ENCODE measurements at places on chromosomes 6 and 20.

- DNase-seq: no peak
Measured at GRCh38 chr6:35312807-35313206, 15.2 kb downstream of the DEF6 start.

- DNase-seq: no peak
Measured at GRCh38 chr6:125444006-125444923, 142.5 kb upstream of the HDDC2 start.

DNA sequence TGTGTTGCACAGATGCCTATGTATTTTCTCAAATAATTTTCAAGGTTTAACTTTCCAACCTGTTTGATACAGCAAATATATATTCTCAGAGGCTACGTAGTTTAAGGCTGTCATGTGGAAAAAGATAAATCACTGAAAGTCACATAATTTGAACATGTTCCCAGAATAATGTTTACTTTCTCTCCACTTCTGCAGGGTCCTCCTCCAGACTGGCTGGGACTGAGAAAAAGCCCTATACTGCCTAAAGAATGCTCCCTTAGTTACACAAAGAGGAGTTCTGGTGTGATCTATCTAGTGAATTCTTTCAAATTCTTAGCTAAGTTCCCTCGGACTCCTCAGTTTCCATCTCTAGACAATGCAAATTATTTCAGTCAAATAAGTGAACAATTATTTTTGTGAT, 411.0 kb downstream of the C6orf118 start:
- DNase-seq: no peak

- DNase-seq: peak; percentile 40
Measured at GRCh38 chr20:40532103-40532502, 156.9 kb downstream of the MAFB start.

DNA sequence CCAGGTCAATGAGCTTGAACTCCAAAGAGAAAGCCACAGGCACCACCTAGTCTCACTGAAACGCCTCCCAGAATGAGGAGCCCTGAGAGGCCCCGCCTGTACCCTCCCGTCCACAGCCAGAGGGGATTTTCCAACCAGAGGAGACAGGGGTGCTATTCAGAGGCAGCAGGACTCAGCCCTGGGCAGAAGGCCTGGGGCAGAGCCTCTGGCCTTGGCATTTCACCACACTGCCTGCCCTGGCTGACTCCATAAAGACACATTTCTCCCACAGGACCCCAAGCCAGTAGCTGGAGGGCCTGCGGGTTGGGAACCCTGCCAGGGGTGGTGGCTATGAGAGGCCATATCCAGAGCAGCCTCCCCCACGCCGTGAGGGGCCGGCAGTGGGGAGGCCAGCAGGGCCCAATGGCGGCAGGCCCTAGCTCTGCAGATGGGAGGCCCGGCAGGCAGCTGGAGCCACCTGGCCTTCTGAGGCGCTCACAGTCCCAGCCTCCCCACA, 159.3 kb downstream of the PREX1 start:
- no peak for DNase-seq

DNA sequence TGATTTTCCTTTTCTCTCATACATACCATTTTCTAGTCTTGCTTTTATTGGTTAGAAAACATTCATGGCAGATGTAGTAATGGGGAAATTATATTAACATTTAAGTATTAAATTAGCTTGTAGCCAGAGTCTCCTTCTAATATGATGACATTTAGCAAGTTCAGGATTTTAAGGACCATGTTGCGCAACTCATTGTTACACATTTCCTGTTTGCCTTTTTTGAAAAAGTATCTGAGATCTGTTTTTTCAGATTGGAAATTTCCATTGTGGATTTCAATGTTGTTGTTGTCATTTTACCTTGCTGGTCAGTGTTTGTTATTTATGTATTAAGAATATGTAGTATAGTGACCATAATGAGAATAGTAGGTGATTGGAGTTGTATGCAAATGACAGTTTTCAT, 38.7 kb downstream of the CDKAL1 start:
- DNase-seq: no peak

DNA sequence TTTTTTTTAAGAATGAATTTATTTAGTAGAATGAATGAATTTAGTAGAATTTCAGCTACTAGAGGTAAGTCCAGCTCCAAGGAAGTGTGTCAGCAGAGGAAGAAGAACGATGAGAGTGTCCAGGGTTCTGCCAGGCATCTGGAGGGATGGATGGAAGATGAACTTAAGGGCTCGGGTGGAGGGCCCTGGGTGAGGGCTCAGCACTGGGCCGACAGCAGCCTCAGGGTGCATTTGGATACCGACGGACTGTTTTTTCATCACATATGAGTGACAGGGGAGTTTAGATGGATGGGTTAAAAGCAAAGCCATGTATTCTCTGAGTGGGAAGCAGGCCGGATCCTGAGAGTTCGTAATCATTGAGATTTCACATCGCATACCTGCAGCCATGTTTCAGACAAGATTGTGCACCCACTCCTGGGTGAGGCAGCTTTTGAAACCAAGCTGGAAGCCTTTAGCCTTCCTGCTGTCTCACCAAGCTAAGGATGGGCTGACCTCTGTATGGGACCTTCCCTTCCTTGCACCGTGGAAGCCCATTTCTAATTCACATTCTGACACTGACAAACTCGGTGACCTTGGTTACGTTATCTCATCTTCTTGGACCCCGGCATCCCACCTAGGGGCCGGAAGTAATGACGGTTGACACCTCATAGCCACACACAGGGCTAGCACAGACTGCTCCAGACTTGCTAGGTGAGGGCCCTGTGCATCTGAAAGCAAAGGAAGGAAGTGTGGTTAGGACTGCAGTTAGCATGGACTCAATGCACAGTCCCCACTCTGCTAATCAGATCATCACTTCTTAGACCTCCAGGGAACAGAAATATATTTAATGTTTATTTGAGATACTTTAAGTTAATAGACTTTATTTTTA, 228.5 kb downstream of the SLC24A3 start:
- no peak for DNase-seq

DNA sequence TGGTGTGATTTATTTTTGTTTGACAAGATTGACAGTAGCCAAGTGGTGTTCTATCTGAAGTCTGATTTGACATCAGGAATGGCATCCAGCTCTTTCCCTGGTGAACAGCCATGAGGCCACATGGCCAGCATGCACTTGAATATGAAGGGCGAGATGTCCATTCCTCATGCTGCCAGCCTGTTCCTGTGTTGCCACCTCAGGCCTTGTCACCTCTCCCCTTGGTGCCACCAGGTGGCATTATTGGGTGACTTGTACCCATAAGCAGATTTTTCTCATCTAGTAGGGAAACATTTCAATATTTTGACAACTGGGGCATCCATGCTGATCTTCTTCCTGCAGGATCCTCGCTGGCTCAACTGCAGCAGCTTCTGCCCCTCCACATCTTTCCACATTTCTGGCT, 199.1 kb downstream of the ERMARD start:
- DNase-seq: peak; percentile 48

DNA sequence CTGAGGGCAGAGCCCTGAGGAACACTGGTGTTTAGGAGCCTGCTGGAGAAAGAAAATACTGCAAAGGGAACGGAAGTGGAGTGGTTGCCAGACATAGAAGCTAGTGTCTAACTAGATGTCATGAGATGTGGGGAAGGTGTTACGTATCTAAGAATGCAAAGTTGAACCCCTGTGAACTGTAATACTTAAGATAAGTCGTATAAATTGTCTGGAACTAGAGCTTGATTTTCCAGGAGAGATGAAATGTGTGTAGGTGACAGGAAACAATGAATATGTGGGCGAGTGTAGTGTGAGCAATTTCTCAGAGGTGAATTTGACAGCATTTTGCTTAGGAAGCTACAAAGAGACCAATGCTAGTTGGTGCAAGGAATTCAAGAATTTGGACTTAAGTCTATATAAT, 27.9 kb downstream of the ESR1 start:
- DNase-seq: no peak

- no peak for DNase-seq
Measured at GRCh38 chr6:5121479-5121878, 36.3 kb downstream of the PPP1R3G start.

- DNase-seq: no peak
Measured at GRCh38 chr6:167504385-167504961, 179.6 kb downstream of the TTLL2 start.

DNA sequence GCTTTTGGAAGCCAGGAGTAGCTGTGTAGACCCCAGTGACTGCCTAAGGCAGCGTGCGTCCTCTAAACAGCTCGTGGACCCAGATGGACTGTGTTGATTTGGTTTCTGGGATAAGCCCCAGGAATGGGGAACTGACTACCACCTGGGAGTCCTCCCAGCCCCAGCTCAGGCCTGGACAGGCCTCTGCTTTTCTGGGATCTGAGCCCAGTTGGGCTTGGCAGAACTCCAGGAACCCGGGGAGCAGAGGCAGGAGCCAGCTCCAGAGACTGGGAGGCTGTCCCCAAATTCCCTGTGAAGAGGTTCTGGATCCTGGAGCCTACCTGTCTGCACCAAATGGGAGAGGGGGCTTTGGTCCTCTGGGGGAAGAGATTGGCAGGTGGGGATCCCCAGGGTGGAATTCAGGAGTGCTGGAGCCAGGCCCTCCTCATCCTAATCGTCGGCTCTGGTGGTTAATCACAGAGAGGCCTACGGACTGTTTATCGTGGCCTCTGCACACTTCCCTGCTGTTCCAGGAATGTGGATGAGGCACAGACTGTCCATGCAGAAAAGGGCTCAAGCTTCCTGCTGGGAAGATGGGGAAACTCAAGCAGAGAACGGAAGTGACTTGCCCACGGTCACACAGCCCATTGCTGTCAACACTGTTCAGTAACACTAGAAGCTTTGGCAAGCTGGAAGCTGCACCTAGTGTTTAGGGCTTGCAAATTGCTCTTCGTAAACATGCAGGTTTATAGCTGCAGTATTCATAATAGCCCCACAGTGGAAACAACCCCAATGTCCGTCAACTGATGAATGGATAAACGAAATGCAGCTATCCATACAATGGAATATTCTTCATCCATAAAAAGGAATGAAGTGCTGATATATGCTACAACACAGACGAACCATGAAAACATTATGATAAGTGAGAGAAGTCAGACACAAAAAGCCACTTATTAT, 100.6 kb downstream of the KCNB1 start:
- DNase-seq: no peak

DNA sequence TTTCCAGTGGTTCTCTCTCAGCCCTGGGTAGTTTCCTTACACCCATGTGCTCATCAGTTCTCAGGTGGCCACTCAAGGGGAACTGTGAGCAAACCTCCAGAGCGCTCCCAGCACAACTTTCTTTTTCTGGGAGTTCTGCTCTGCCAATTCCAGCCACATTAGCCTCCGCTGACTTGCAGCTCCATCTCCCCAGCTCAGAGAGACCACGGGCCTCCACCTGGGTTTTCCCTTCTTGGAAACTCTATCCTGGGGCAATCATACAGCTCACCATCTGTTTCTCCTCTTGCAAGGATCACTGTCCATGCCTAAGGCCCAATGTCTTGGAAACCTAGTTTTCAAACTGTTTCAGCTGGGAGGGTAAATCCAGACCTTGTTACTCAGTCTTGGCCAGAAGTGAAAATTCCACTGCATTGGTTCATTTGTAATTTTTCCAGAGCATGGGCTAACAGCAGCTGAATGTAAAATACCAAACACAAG, 129.9 kb downstream of the EYA2 start:
- no peak for DNase-seq

- no peak for DNase-seq
Measured at GRCh38 chr6:5303682-5304081, 42.4 kb downstream of the FARS2 start.

DNA sequence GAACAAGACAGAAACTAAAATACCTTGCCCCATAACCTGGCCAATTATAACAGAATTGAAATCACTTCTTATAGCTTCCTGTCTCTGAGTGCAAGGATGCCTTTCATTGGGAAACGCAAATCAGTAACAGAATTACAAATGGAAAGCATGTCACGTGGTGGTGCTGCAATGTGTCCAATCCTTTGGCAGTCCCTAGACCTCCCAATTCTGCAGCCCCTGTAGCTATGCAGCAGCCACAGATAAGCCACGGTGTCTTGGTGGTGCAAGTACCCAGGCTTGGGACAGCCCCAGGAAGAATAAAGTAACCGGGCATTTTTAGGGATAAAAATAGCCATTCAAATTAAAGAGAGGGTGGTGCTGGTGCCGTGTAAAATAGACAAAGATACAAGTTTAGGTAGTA, 134.6 kb upstream of the CCN2 start:
- no peak for DNase-seq

- no peak for DNase-seq
Measured at GRCh38 chr6:31900917-31901414, 920 bp downstream of the ZBTB12 start.

DNA sequence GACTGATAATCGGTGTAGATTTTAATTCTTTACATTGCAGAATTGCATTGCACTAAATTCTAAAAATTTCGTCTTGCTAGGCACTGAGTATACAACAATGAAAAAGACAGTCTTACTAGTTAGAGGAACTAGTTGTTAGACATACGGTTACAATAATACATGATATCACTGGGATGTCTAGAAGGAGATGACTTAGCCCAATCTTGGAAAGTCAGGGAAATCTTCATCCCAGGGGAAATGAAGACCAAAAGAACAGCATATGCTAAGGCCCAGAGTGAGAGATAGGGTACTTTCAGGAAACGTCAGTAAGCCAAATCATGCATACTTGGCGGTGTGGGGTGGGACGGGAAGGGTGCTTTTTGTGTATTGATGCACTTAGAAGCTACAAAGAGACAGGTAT, 901 bp downstream of the CEP57L1 start:
- no peak for DNase-seq

DNA sequence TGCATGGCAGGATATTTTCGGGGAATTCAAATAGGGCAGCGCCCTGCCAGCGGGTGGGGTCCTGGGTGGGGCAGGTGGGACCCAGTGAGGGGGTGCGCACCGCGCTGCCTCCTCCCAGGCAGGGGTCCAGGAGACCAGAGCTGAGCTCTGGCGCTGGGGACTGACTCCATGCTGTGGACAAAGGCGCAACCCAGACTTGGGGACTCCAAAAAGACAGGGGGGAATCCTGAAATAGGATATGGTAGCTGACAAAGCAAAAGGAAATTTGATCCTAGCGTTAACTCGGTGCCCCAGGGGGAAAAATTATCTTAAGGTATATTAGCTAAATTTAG, 23.6 kb downstream of the TFAP2A start:
- no peak for DNase-seq

- DNase-seq: no peak
Measured at GRCh38 chr20:64217539-64218221, 37.9 kb upstream of the PCMTD2 start.

- no peak for DNase-seq
Measured at GRCh38 chr6:82987416-82987815, 78.2 kb downstream of the UBE3D start.

DNA sequence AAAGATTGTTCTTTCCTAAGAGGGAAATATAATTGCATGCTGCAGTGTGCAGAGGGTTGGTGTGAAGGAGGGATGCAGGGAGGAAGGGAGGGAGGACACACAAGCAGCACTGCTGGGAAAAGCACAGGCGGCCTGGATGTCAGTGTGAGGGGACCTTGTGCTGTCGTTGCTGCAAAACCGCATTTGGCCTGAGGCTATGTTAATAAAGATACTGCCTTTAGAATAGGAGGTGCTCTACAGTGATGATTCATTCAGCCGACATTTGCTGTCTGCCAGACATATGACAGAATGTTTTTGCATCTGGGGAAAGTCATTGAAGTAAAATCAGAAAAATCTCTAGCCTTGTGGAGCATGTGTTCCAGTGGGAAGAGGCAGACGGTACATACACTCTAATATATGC, 50.5 kb upstream of the TRIM26 start:
- DNase-seq: no peak

GRCh38 chr20:11274141-11274594, 600.4 kb upstream of the JAG1 start:
- DNase-seq: no peak
